ENCODE measurements at places on chromosomes 5 and 9.

- peak; percentile 97 for DNase-seq
Observed at GRCh38 chr9:38008168-38009034, 60.6 kb downstream of the SHB start.

GRCh38 chr9:96435345-96435744 is 14.6 kb upstream of the HABP4 start:
- no peak for DNase-seq

DNA sequence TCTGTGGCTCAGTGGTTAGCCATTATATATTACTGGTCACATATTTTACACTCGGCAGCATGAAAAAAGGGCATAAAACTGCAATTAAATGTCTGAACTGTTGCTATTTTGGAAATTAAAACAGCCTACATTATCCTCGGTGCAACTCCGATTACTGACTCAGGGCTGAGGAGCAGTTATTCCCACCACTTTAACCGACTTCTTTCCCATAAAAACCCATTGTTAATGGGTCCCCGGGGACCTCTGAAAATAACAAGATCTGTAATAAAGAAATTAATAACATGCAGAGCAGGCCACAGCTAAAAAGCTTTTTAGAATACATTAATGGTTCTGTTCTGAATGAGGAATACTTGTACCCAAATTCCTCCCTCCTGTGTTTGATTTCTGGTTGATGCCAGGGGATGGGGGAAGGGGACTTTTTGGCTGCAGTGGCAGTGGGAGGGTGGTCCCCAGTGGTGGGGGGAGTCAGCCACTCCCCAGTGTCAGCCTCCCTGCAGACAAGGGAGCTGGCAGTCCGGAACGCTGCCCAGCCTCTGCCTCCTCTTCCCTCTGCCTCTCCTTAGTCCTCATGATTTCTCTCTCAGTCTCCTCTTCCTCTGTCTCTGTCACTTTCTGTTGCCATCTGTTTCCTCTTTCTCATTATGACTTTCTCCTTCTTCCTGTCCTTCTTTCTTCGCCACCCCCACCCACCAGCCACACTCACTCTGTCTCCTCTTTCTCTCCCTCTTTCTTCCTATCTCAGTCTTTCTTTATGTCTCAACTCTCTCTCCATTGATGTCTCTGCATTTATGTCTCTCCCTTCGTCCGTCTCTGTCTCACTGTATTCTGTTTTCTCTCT is 59.0 kb upstream of the ZBTB43 start:
- DNase-seq: no peak

- DNase-seq: no peak
Observed at GRCh38 chr9:2362150-2362549, 259.4 kb upstream of the VLDLR start.

DNA sequence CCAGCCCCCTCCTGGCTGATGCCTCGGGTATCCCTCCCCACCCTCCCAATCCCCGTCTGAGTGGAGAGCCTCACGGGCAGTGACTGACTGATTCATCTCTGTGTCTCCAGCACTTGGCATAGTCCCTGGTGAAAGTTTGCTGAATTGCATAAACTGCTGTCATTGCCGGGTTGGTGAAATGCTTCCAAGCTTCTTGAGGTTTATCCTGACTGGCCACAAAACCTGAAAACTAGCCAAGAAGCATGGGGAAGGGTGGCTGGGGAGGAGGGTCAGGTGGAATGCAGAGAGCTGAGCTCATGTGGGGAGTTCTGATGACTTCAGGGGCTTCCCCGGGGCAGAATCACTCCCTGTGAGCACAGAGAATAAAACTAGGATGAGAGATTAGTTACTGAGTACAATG is 56.9 kb upstream of the GGTA1 start:
- DNase-seq: peak; percentile 98

- DNase-seq: peak; percentile 4
Observed at GRCh38 chr5:15791859-15792258, 291.9 kb downstream of the FBXL7 start.

DNA sequence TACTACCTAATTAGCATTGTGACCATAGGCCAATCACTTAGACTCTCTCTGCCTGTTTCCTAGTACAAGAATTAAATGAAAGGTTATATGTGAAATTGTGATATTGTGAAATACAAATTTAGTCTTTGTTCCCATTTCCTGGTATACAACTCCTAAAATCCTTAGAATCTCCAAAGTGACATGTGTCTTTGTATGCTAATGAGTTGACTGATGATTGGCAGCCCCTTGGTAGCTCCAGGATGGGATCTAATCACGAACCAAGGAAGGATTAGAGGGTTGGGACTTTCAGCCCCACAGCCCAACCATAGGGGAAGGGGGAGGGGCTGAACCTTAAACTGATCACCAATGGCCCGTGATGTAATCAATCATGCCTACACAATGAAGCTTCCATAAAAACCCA is 31.6 kb downstream of the ATP6V0E1 start:
- DNase-seq: no peak

- no peak for DNase-seq
Observed at GRCh38 chr5:149807614-149808013, 77.5 kb downstream of the PPARGC1B start.

GRCh38 chr9:4982721-4983482 is 2.2 kb upstream of the JAK2 start:
- no peak for DNase-seq

DNA sequence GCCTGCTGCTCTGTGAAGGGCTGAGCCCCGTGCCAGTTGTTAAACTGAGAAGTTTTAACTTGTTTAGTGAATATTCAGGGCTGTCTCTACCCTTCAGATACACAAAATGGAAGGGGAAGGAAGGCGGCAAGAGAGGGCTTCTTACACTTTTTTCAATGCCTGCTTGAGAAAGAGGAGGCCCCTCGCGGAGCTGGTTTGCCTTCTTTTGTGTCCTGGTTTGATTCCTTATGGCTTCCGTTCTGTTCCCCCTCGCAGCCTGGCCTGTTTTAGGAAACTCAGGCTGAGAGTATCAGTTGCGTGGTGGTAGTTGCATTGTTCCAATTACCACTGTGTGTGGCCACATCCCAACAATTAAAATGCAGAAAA is 1.0 kb downstream of the FAM53C start:
- DNase-seq: no peak
